ENCODE measurements at places on chromosomes 3 and 15.

DNA sequence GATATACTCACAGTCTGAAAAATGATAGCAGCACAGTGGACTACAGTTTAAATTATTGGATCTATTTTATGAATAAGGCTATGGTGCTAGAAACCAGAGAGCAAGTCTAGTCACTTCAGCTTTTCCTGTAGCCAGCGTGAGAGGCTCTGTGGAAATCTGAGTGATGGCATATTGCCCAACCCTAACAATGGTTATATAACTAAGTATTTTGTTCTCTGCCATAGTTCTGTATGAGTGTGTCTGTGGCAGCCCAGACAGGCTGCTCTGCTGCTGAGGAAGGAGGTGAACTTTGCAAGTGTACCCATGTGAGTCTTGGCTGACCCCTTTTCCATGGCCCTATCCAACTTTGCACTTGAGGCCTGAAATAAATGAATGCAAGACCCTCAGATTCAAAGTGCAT is 105.7 kb downstream of the LRTM1 start:
- DNase-seq = no peak

GRCh38 chr15:33125894-33126537 is 68.5 kb downstream of the FMN1 start:
- DNase-seq = no peak

GRCh38 chr15:75231836-75232235 is 26.3 kb upstream of the GOLGA6C start:
- no peak for DNase-seq

DNA sequence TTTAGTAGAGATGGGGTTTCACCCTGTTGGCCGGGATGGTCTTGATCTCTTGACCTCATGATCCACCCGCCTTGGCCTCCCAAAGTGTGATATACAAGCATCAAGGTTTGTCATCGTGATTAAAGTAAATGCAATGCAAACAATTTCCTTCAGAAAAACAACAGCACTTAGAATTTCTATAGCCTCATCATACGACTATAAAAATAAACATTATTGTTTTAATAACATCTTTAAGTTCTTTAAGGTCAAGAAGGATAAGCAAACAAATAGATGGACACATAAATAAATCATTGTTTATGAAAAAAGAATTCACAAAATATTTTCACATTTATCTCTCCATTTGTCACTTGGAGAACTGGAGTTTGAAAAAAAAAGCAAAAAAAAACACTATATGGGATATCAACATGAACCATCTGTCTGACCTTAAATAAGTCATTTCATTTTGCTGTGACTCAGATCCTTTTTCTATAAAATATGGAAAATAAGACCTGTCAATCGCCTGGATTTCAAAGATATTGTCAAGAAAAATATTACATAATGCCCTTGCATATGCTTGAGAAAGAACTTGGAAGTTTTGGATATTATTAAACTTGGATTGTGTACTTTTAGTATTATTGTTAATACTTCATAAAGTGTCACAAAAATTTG is 642.0 kb upstream of the KCNMB2 start:
- no peak for DNase-seq

DNA sequence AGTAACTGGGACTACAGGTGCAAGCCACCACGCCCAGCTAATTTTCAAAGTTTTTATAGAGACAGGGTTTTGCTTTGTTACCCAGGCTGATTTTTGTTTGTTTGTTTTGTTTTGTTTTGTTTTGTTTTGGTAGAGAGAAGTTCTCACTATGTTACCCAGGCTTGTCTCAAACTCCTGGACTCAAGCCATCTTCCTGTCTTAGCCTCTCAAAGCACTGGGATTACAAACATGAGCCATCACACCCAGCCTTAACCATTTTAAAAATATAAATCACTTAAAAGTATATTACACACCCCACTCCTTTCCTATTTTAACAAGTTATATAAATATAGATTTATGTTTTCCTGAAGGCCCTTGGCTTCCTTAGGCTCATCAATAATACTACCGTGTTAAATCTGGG is 6.5 kb upstream of the DYNC1LI1 start:
- DNase-seq = no peak

Data from activated CD4-positive, alpha-beta T cell treated with anti-CD3 and anti-CD28 coated beads for 4 hours (primary cell).